ENCODE measurements at places on chromosomes 7 and 10. TPM values are rescaled to one million over a fixed set of nuclear protein-coding genes. Genes with fewer than 3 reads are reported as not detected.

DNA sequence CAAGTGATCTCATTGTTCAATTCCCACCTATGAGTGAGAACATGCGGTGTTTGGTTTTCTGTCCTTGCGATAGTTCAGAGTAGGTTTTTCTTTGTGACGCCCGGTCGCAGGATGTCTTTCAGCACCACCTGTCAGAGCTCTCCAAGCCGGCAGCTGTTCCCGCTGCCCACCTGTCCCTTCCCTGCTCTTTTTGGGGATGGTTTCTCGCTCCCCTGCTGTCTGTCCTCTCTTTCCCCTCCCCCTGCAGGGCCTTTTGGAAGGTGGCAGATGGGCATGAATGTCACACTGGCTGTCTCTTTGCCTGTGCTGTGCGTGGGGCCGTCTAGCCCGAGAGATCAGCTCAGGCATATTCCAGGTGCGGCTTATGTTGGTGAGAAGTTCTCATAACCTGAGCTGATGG lies 137.0 kb downstream of the GRK5 start:
- peaks cover 47% of the 10 kb centered on the region for H3K4me1 ChIP-seq
- H3K36me3 ChIP-seq = no peaks in the 10 kb centered on the region
- no peak overlapping the region for H3K27ac ChIP-seq
- H3K4me3 ChIP-seq = no peak overlapping the region

Gene TBC1D12
- polyA plus RNA-seq = 1.8 TPM

Gene TEX36
- polyA plus RNA-seq = not detected

- H3K27me3 ChIP-seq = no peaks in the 10 kb centered on the region
- no peak overlapping the region for H3K4me3 ChIP-seq
- H3K4me1 ChIP-seq = peaks cover 30% of the 10 kb centered on the region
- H3K27ac ChIP-seq = peak overlapping the region; percentile 69
- no peak for DNase-seq
Measured at GRCh38 chr10:88901984-88902789, 22.1 kb downstream of the STAMBPL1 start.

DNA sequence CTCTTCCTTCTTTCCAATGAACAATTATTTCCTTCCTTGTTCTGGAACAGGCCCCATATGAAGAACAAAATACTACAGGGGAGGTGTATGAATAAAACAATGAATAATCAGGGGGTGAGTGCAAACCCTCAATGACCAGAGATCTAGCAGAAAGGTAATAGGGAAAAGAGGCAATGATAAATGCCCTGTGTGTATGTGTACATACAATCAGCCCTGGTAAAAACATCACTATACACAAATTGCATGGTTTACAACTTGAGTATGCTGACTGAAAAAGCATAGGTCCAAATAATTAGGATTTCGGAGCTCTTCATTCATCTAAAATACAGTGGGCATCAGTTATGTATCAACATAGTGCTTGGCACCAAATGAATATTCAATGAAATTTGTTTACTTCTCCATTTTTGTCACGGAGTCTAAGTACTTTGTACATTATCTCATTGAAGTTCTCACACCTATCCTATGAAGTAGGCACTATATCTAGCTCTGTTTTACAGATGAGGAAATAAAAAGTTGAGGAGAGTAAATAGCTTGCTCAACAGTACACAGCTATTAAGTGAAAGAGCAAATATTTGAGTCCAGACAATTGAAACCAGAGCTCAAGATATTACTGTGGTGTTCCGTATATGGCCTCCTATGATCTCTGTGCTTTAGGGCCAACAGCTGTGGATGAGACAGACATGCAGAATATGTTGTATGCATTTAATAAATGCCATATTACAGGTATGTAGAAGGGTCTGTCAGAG lies 1065.4 kb downstream of the SORCS3 start:
- H3K4me1 ChIP-seq = no peaks in the 10 kb centered on the region
- H3K4me3 ChIP-seq = no peak overlapping the region
- no peaks in the 10 kb centered on the region for H3K36me3 ChIP-seq
- DNase-seq = no peak
- H3K27ac ChIP-seq = no peak overlapping the region

DNA sequence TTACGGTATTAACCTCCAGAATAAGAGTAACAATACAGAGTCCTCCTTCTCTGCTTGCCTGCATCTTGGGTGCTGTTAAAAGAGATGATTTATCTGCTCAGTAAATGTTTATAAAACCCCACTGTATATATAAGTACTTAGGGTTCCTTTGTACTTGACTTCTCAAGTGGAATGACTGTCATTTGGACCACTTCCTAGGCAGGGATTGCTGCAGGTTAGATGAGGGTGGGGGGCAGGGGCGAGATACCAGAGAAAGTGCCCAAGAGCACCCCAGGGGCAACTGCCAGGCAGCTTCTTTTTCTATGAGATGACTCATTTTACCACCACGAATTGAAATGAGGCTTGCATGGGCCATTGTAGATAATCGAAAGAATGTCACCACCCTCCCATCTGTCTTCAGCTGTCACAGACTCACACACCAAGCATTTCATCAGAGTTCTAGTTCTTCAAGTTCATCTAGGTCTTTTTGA lies 421.9 kb upstream of the GALNT17 start:
- H3K36me3 ChIP-seq = peaks cover 13% of the 10 kb centered on the region
- peaks cover 33% of the 10 kb centered on the region for H3K4me1 ChIP-seq
- no peaks in the 10 kb centered on the region for H3K27me3 ChIP-seq
- H3K4me3 ChIP-seq = peak overlapping the region; percentile 7
